ENCODE measurements at places on chromosomes 16 and 17.

DNA sequence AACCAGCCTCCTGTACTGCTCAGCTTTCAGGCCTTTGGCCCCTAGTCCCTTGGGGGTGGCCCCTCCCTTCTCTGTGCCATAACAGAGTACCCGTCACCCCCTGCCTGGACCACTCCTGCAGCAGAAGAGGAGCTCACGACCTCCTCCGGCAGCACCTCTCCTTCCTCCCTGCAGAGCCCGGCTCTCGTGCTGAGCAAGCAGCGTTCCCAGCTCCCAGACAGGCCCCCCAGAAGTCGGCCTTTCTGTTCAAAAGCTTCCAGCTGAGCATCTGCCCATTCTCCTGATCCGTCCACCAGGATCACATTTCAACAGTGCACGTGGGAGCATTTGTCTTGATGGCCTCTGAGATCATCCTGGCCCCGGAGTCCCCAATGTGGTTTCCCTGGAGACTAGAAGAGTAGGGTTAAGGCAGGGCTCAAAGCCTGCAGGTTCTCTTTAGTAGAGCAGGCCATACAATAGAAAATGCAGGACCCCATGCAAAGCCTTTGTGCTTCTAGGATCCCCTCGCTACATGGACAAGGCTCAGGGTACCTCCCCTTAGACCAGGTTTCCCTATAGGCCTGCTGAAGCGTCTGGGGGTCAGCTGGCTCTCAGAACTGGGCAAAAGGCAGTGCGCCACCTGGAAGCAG, 35.6 kb downstream of the NLRC3 start:
- DNase-seq: no peak

- no peak for DNase-seq
Observed at GRCh38 chr17:55794725-55795482, 44.1 kb downstream of the PCTP start.

DNA sequence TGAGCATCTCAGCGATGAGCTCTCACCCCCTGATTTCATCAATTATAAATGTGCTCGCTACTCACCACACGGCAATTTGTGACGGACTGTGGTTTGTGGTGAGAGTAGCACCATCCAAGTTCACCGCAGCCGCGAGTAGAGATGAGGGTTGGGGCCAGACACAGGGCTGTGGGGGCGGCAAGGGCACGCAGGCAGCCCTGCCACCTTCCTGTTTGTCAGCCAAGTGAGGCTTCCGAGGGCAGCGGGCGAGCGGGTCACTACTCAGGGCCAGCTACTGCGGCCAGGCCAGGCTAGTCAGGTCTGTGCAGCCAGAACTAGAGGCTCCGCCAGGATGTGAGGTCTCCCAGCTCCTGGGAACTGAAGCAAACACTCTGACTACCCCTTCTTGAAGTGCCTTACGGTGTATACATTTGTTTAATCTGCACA, 39.6 kb upstream of the MEOX1 start:
- DNase-seq: no peak

- no peak for DNase-seq
Observed at GRCh38 chr16:85327731-85328675, 215.7 kb upstream of the CIBAR2 start.

DNA sequence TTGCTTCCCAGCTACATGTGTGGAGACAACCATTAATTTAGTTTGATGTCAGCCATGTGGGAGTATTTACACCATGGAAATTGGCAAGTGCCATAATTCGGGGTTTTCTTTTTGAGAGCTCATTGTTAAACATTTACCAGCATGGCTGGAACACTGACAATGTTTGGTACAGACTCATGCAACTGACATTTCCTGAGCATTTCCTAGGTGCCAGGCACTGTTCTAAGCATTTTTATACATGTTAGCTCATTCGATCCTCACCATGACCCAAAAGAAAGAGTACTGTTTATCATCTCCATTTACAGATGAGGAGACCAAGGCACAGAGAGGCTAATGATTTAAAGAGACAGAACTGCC, 86.9 kb downstream of the FOXL1 start:
- DNase-seq: no peak

- no peak for DNase-seq
Observed at GRCh38 chr16:353404-354290, 1.1 kb upstream of the AXIN1 start.

GRCh38 chr16:55508271-55508921, 476 bp upstream of the LPCAT2 start:
- peak; percentile 8 for DNase-seq

- no peak for DNase-seq
Observed at GRCh38 chr17:40958086-40958953, 8.4 kb downstream of the KRT39 start.

DNA sequence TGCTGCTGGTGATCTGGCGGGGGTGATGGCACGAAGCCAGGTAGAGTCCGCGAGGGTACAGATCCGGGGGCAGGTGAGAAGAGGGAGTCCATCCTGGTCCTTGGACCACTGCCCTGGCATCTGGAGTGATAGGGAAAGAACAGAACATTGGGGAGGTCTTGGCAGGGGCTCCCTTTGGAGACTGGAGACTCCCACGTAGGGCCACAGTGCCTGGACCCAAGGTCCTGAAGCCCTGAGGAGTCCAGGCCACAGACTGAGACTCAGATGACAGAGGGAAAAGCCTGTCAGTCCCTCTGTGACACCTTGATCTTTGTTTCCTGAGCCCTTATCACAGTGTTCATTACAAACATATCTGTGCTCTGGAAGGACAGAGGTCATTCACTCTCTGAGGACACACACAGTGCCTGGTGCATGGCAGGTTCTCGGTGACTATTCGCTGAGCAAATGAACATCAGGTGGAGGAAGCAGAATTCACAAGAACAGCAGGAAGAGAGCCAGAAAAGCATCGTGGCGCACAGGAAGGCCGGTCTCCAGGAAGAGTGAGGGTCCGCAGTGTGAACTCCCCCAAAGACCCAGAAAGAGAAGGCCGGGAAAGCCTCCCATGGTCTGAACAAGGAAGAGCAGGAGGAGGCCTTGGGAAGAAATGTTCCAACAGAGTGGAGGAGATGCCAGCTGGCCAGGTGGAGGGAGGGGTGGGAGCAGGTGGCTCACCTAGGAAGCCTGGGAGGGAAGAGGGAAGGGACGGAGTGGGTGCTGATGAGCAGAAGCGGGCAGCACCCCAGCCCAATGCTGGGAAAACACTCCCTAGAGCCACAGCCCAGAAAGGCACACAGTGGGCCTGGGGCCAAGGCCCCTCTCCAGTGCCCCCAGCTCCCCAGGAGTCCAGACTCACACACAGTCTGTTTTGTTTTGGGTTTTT, 20.5 kb downstream of the PEMT start:
- no peak for DNase-seq

GRCh38 chr17:41939693-41940090, 9.3 kb downstream of the ODAD4 start:
- no peak for DNase-seq

- no peak for DNase-seq
Observed at GRCh38 chr16:50613281-50613963, 65.2 kb downstream of the NKD1 start.

DNA sequence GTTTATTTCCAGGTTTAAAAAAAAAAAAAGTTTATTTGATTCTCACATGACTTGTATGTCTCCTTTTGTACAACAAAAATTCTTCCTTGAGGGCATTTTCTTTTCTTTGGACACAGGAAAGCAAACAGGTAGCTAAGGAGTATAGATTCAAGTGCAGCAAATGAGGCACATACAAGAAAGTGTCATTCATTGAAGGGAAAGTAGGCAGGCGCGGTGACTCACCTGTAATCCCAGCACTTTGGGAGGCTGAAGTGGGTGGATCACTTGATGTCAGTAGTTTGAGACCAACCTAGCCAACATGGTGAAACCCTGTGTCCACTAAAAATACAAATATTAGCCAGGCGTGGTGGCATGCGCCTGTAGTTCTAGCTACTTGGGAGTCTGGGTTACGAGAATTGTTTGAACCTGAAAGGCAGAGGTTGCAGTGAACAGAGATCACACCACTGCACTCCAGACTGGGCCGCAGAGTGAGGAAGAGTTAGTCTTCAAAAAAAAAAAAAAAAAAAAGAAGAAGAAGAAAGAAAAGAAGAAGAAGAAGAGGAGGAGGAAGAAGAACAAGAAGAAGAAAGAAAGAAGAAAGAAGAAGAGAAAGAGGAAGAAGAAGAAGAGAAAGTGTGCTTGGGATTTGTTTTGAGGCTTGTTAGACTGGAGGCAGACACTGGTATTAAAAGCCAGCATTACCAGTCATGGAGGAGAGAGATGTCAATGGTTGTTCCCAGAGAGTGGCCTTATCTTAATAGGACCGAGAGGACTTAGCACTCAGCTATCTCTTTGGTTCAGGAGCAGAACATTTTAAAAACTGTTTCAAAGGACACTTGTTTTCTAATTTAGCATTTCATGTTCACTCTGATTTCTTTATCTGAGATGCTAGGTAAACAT, 19.7 kb downstream of the GINS3 start:
- no peak for DNase-seq

DNA sequence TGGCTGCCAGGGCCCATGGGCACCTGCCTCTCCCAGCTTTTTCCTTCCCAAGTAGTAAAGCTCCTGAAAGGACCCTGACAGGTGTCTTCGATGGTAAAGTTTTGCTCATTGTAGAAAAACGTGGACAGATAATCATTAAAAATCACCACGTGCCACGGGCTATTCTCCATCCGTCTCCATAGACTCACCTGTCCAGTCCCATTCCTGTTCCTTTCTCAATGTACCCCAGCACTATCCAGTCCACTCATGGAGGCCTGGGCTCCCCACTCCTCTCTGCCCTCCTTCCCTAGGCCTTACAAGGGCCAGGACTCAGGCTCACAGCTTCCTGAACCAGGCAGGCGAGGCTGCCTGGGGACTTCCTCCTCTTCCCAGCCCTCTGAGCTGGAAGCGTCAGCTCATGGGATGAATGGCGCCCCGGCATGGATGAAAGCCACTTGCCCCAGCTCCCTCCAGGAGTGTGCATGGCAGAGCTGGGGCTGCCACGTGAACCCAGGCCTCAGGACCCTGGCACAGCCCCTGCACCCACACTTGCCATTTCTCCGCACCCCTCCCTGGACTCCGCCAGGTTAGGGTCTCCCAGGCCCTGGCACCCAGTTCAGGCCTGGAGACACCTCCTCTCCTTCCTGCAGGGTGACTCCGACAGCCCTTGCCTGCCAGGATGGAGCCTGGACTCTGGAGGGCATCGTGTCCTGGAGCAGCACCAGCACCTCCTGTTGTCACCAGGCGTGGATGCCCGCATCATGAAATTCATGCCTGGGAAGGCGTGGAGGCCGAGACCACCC, 8.8 kb downstream of the CTRB1 start:
- peak; percentile 68 for DNase-seq
